ENCODE measurements at places on chromosomes 1 and 21. TPM values are rescaled to one million over a fixed set of nuclear protein-coding genes. Genes with fewer than 3 reads are reported as not detected.

The EDN2 gene
- not detected for total RNA-seq

DNA sequence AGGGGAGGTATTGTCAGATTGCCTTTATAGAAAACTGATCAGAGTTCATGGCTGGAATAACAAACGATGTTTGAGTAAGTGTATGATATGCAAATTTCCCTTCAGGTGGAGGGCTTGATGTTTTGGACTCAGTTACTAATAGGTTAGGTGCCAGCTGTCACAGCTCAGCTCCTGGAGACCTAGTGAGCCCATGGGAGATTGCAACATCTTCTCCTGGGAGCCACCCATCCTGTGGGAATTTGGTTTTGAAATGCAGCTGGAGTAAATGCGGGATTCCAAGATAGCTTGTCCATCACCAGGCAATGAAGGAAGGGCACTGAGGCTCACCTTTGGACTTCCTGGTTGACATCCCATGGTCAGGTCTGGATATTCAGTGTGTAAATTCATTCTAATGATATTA, 211.4 kb upstream of the NRIP1 start:
- no peak for DNase-seq

GRCh38 chr1:44609768-44610526, 64.3 kb downstream of the TMEM53 start:
- DNase-seq, result no peak

DNA sequence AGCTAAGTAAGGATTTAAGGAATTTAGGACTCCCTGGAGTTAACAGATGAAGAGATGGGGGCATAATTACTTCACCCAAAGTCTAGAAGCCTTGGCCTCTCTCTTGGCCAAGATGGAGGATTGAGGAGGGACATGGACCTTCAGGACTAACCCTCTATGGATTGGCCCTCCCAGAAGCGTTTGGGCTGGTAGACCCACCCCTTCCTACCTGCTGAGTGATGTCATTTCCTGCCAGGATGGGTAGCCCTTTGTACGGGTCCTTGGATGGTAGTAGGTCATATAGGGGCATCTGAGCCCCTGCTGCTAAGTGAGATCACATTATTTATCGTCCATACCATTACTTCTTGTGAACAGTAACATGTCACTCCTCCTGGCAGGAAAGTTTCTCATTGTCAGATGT, 17.7 kb downstream of the LURAP1 start:
- no peak for DNase-seq

DNA sequence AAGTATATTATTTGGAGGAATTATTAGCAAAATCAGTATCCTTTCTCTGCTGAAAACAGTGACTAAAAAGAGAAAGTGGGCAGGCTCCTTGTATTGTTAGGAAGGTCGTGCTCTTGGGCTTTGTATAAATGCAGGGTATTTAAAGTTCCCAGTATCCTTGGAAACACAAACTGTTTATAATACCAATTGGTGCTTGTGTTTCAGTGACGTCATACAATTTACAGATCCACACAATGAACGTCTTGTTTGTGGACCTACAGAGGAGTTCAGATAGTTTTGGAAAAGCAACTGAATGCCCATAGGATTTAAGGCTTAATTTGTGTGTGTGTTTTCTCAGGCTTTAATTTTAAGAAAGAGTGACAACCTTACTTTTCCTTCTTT, 168.2 kb downstream of the RASAL2 start:
- DNase-seq, result peak; percentile 92

DNA sequence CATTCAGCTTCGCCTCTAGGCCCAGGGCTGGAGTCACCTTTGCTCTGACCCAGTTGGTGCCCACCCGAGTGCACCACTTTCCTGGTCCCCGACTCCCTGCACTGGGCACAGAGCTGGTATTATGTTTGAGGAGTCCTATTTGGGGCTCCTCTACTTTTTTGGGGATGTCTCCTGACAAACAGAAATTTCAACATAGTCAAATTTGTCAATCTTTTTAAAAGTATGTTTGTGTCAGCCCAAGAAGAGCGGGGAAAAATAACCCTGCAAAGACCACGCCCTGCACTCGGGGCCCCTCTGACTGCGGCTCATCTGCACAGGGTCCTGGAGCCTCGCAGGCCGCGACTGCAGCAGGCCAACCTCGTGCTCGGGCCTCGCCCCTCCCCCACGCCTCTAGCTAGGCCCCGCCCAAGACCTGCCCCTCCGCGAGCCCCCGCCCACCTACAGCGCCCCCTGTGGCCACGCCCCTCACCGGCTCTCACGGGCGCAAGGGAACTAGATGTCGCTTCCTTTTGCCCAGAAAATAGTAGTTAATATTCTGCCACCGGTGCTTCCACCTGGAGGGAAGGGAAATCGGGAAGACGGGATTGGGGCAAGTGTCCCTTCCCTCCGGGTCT, 11.4 kb downstream of the FAM229A start:
- DNase-seq, result no peak

The SIM2 gene
- 1.9 TPM for total RNA-seq

DNA sequence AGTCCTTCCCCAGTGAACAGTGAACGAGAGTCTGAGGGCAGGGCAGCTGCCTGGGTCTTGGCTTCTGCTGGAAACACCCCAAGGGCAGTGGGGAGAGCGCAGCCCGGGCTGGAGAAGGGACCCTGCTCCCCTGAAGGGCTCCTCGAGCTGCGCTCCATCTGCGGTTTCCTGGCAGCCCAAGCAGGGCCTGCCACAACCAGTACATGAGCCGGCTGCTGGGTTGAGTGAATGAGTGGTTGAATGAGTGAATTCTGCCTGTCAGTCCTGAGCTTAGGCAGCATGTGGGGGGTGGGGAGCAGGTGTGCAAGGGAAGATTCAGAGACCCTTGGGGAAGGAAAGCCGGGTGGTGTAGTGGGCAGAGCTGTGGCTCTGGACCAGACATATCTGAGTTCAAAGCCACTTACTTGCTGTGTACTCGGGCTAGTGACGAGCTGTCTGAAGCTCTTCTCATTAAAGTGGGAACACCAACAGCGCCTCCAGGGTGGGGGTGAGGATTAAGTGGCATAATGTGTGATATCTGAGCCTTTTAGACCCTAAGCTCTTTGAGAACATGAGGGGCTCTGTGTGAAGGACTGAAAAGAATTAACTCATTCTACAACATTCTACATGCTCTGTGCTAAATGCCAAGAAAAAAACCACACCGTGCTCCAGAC, 3.7 kb downstream of the OPRD1 start:
- no peak for DNase-seq

The SMCP gene
- total RNA-seq, result not detected

The CRYAA gene
- total RNA-seq, result not detected

The SPATA6 gene
- total RNA-seq, result 2.2 TPM

GRCh38 chr1:56625819-56626440, 19.2 kb upstream of the PRKAA2 start:
- DNase-seq, result no peak

- DNase-seq, result peak; percentile 49
Measured at GRCh38 chr1:243482141-243483022, 226.5 kb downstream of the SDCCAG8 start.

DNA sequence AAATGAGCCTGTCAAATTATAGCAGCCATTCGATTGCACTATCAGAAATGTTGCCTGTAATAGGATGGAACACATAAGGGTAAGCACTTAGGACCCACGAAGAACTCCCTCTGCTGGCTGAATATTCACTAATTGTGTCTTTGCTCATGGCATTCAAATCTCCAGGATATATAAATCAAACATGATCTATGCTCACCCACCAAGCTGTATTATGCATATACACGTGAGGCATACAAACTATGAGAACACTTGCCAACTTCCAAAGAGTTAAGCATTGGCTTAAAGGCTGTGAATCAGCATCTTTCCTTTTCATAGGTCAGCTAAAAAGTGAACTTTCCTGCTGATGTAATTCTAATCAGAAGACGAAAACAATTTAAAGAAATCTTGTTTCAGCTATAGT, 34.5 kb downstream of the TMPRSS15 start:
- no peak for DNase-seq

GRCh38 chr1:244113532-244114320, 62.6 kb downstream of the ZBTB18 start:
- peak; percentile 15 for DNase-seq

The CALML6 gene
- total RNA-seq, result not detected

- no peak for DNase-seq
Measured at GRCh38 chr1:150257624-150258585, at the start of gene CA14. TSS of gene CA14 (plus strand) at chr1:150257774. CDS start at chr1:150258129, 355 bp downstream.

The CFAP107 gene
- total RNA-seq, result not detected

The RNF187 gene
- 14.0 TPM for total RNA-seq

DNA sequence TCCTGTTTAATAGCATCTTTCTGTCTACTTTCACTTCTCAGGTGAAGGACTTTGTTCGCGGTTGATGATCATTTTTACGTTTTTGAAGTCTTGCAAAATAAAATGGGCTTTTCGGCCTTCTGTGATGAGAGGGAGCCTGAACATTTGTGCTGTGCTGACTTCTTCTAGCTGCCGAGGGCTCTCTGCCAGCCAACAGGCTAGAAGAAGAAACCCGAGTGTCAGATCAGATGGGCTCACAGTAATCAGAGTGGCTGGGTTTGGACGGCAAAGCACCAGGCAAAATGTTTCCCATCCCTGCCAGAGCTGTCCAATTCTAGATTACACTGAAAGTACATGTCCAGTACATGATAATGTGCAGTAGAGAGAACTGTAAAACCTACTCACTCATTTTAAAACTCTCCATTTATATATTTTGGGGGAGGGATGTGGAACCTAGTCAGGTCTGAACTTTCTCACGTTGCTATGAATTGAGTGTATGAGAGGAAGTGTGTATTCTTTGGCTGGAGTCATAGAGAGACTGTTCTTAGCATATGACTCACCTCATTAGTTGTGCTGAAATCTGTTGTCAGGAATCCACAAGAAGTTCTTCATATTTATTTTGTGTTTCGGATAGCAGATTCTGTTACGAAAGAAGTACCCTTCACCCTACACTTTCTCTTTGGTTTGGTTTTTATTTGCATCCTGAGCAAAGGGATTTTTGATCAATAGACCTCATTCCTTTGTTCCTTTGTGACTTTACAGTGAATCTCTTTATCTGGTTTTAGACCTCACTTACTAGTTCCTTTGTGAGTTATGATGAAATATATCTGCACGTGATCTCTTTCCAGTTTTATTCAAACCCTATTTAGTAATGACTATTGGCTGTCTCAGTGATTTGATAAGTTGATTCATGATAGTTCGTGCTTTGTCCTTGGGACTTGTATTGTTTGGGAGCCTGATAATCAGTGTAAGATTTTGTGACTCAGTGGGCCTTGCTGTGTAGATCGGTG, 4.8 kb downstream of the ATP1A1 start:
- DNase-seq, result peak; percentile 96

DNA sequence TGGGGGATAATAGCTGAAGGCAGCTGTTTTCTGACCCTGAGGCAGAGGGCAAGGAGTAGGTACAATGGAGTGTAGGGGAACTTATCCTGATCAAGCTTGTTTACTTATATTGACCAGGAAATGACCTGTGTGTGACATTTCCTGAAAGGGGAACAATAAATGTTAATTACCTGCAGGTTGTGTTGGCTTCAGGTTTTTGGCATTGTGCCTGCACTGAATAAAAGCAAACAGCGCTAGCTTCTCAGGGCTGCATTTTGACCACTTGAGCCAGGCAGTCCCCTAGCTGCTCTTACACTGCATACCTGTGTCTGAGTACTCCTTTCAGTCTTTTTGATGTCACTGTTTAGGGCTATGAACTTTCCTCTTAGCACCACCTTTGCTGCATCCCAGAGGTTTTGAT, 40.6 kb downstream of the DRAM2 start:
- DNase-seq, result no peak

DNA sequence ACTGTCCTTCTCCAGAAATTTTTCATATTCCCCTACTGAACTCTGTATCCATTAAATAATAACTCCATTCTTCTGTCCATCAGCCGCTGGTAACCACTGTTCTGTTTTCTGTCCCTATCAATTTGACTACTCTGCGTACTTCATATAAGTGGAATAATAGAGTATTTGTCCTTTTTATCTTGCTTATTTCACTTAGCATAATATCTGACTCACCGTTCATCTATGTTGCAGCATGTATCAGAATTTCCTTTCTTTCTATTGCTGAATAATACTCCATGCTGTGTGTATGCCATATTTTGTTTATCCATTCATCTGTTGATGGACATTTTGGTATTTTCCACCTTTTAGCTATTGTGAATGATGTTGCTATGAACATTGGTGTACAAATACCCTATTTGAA, 71.9 kb downstream of the CEP350 start:
- DNase-seq, result peak; percentile 45

GRCh38 chr1:228345201-228345930, 61.3 kb downstream of the TRIM11 start:
- no peak for DNase-seq

The NPR1 gene
- total RNA-seq, result not detected

The CCDC27 gene
- total RNA-seq, result not detected

The KCND3 gene
- under 0.01 TPM for total RNA-seq

The OR2L5 gene
- not detected for total RNA-seq

The NMNAT1 gene
- total RNA-seq, result 11.9 TPM

- no peak for DNase-seq
Measured at GRCh38 chr1:234535218-234535617, 56.2 kb upstream of the TARBP1 start.

The SLC25A24 gene
- 20.4 TPM for total RNA-seq

The CDK18 gene
- 0.28 TPM for total RNA-seq

DNA sequence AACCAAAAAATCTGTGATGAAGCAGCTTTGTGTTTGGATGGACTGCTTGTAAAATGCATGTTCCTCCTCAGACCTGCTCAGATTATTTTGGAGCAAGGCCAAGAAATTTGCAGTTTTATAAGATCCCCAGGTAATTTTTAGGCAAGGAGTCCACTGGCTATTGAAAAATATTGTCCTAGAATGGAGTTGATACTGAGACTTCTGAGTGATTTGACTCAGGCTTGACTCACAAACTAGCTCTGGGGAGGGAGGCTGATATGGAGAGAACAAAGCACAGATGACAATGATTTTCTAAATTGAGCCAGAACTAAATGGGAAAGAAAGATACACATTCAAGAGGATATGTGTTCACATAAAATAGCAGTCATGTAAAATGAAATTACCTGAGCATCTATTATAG, 36.7 kb downstream of the AGL start:
- DNase-seq, result peak; percentile 42

The UBE2G2 gene
- 75.8 TPM for total RNA-seq

The RPL5 gene
- 1,679 TPM for total RNA-seq

- DNase-seq, result no peak
Measured at GRCh38 chr21:41411449-41412089, 14.5 kb upstream of the MX1 start.

DNA sequence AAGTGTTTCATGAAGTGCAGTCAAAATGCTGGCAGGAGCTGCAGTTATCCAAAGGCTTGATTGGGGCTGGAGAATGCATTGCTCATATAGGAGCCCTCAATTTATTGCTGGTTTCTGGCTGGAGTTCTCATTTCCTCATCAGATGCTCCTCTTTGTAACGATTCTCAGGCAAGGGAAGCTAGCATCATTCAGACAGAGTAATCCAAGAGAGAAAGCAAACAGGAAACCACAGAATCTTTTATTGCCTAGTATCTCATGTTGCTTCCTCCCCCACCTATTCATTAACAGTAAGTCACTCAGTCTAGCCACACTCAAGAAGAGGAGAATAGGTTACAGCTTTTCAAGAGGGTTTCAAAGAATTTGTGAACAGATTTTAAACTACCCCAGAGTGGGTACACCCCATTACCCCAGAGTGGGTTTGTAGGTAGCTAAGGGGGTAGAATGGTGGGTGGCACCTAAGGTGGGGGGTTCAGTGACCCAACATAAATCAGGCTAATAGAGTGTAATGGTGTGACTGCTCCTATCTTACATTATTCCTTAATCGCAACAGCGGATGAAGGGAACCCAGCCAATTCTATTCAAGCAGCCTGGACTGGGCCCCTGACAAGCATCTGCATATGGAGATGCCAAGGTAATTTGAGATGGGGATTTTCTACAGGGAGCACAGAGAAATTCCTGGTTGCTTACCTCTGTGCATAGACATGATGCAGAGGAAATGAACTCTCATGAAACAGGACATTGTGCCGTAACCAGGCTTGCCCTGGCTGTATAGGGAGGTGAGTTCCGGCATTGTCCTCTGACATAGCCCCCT, 67.1 kb downstream of the KCNJ15 start:
- DNase-seq, result peak; percentile 94
